Brain (organoid and tissue), 16 donors: ENCODE measurements at places on chromosomes 7 and 10.

DNA sequence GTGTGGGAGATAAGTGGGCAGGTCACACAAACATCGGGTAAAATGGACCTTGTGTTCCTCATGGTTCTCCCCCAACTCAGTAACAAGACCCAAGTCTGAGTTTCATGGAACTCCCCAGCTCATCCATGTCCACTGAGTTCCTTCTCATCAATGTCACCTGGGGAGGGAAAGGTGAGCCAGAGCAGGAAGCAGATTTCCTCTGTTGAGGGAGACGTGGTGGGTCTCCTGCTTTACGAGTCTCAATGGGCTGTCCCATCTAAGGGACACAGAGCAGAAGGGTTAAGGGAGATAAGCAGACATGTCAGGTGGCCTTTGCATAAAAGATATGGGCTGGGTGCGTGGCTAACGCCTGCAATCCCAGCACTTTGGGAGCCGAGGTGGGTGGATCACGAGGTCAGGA is 56.5 kb upstream of the SORCS3 start:
- DNase-seq: no peak

- DNase-seq: no peak
These were observed 35.2 kb downstream of the UBTD1 start for GRCh38 chr10:97533888-97534287.

- DNase-seq: peak; percentile 92
These were observed 94.5 kb downstream of the SEC61G start for GRCh38 chr7:54664235-54665228.

GRCh38 chr7:31786326-31786725 is 99.3 kb downstream of the PPP1R17 start:
- DNase-seq: peak; percentile 76

- no peak for DNase-seq
These were observed 163.6 kb downstream of the NRG3 start for GRCh38 chr10:82038587-82038986.

DNA sequence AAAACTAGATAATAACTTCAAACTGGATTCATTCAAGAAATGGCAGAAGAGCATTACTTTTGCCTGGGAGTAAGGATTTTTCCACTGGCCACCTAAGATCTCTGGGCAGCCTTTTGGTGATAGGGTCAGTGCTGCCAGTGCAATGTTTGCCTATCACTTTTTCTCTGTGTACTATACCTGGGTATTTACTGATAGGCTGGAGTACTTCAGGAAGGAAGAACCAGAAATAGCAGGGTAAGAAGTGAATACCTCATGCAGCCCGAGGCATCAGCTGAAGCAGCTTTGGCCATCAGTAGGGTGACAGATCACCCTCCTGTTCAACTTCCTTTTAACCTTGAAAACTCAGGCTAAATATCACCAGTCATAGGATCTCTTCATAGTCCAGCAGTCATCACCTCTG is 5.5 kb upstream of the PAPSS2 start:
- DNase-seq: no peak

DNA sequence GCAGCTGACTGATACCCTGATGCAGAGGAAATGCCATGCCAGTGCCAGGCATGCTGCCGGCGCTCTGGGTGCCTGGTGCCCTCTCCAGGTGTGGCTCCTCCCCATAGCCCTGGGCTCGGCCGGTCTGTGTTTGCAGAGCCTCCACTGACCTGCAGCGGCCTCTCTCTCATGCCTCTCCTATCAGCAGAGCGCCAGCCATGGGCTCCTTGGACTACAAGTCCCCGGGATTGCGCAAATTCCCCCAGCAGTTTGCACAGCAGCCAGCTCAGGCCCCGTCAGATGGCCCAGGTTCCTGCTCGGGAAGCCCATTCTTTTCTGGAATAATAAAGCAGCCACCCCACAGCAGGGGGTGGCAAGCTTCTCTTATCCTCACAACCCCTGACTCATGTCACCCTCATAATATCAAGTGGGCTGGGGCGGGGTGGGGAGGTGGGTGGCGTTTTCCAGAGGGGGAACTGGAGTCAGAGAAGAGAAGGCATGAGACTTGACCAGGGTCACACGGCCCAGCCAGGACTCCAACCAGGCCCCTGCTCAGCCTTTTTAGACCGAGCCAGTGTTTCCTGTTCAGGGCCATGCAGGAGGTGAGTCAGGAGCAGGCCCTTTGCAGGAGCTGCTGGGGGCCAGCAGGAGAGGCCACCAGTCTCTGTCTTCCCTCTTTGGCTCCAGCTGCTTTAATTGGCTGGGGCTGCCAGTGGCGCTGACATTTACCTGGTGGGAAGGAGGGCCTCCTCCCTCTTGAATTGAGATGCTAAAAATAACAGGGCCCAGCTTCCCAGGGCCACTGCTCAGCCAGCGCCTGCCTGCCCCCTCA is 58.6 kb downstream of the ZMIZ1 start:
- DNase-seq: no peak

GRCh38 chr7:73597978-73598782 is 19.8 kb upstream of the TBL2 start:
- DNase-seq: no peak

DNA sequence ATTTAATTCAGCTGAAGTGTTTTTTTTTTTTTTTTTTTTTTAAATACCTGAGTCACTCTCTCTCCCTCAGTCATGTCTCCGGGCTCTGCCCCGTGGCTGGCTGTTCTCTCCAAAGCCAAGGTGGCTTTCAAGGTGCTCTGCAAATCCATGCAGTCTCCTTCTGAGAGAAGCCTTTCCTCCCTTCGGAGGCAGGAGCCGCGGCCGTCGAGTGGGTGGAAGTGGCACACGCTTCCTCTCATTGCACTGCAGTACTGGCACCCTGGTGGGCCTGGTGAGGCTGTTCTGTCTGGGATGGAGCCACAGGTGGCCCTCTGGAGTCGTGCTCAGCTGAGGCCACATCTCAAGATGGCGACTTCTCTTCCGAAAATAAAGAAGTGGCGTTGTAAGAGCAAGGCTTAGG is 221.8 kb downstream of the GLRX3 start:
- no peak for DNase-seq
